ENCODE measurements at places on chromosomes 12 and 14. TPM values are rescaled to one million over a fixed set of nuclear protein-coding genes. Genes with fewer than 3 reads are reported as not detected.

GRCh38 chr12:92876496-92876895, 52.6 kb downstream of the EEA1 start:
- DNase-seq = no peak

Gene MYF6
- total RNA-seq = not detected

DNA sequence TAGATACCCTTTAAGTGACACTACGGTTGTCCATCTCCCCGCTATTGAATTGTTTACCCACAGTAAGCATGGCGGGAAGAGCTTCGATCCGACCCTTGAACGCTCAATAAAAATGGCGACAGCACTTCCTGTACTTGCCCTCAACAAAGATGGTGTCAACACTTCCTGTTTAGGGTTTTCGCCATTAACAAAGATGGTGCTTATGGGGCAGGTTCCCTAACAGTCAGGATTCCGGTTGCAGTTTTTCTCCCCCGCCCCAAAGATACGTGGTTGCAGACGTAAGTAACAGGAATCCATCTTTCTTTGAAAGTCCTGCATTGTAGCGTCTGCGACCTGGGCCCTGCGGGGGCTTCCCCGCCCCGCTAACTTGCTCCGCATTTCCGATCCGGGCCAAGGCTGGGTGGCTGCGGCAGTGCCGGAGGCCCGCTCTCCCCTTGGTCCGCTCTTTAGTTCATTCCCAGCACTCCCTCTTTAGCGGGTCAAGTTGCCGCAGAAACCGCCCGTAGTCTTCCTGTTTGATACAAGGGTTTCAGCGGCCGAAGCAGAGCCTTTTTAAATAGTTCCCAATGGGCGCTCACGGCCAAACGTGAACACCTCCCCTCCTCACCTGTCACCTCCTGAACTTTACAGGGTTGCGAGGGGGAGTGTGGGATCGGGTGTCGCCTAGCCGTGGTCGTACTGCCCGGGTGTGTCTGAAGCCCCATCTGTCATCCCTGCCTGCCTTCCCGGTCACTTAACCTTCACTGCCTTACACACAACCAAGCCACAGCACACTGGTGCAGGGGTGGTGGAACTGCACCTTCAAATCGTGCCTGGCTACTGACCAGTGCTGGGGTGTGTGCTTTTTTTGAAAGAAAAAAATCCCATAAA, at the start of gene CRADD:
TSS of gene CRADD (plus strand) at position 181 of the 870 bp plus-strand sequence.
- DNase-seq = peak; percentile 99

Gene MYH7
- not detected for total RNA-seq

Gene SPIC
- not detected for total RNA-seq

- DNase-seq = no peak
Observed at GRCh38 chr12:83971781-83972180, 940.8 kb downstream of the SLC6A15 start.

- DNase-seq = no peak
Observed at GRCh38 chr12:109186993-109187653, 70.7 kb downstream of the ACACB start.

DNA sequence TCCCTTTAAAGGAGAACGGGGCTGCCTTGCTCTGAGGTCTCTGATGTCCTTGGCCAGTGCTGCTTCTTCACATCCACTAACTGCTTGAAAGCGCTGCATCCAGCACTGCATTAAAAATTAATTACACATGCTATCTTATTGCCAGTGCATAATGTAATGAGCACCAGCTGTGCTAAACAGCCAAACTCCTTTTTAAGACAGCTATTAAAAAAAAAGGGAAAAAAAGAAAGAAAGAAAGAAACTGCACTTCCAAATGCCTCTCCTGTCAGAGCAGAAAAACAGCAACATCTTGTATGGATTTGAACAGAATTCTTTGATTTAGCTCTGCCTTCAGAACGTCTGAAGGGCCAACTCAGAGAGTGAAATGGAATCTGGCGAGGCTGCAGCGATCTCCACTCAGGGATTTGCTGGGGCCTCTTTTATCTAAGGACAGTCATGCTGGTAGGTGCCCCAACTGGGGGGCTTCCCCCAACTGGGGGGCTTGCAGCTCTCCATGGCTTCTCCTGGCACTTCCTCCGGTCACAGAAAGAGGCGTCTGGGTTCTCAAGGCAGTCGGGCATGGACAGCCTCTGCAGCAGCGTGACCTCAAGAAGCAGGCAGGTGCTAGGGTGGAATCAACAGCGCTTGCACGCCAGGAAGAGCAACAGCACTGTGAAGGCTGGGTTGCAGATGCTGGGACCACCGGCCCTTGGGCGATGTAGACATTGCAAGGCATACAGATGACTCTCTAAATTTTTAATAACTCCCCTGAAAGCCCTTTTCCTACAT, 46.4 kb downstream of the BCL11B start:
- DNase-seq = peak; percentile 59

DNA sequence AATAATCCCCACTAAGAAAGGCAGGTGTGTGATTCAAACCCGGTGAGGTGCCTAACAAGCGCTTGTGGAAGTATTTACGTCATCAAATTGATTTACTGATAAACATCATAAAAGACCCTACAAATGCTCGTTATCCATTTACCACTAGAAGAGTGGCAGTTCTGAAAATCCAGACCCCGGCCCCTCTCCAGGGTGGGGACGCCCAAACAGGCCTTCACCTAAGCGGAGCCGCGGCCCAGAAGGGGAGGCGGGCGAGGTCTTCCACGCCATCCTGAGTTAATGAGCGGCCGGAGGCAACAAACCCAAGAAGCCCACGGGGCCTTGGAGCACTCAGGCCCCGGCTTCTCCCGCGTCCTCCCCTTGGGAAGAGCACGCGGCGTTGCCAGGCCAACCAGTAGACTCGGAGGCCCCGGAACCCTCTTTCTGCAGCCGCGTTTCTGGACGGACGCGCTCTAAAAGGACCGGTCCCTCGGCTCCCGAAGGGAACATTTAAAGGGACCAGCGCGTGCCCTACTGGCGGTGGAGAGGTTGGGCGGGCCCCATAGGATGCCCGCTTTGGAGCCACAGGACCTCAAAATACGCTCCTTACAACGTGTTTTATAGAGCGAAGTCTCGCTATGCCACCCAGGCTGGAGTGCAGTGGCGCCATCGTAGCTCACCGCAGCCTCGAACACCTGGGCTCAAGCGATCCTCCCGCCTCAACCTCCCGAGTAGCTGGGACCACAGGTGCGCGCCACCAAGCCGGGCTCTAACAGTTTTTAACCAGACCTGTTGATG, 3.5 kb downstream of the PTPN21 start:
- DNase-seq = peak; percentile 55

- no peak for DNase-seq
Observed at GRCh38 chr14:73757381-73757780, 43.2 kb upstream of the PNMA1 start.

GRCh38 chr14:100750762-100751699, 24.3 kb downstream of the DLK1 start:
- DNase-seq = no peak

DNA sequence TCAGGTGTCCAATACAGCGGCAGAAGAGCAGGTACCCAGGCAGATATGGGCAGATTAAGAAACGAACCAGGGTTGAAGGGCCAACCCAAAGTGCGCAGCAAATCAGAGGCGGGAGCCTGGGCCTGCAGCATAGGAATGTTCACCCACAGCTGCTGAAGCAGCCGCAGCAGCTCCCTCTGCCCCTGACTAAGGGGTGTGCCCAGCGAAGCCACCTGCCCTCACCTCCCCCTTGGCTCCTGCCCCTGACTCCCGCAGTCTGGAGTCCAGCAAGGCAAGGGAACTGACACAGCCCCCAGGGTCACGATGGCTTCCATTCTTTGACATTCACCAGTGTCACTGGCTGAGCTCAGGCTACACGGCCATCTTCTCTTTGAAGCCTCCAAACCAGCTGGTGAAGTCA, 27.3 kb upstream of the ZFP36L1 start:
- no peak for DNase-seq

Gene TOMM20L
- not detected for total RNA-seq

Measured in natural killer cell (primary cell).